ENCODE measurements at places on chromosomes 13 and 19.

DNA sequence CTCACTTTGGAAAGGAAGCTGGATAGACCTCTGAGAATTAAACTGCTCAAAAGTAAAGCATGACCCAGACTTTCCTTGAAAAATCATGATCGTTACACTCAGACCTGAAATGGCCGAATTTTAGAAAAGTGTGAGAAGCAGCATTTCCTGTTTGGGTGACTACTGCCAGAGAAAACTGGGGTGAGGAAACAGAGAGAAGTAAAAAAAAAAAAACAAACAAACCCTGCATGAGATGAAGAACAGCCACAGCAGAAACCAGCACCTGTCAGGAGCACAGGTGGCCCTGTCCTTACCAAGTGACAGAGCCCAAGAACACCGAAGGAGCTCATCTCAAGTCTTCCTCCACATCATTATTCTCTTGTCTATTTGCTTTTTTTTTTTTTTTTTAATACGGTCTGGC, 12.0 kb upstream of the ADPRHL1 start:
- no peak for DNase-seq

GRCh38 chr13:107681600-107681999, 533.7 kb downstream of the LIG4 start:
- no peak for DNase-seq

DNA sequence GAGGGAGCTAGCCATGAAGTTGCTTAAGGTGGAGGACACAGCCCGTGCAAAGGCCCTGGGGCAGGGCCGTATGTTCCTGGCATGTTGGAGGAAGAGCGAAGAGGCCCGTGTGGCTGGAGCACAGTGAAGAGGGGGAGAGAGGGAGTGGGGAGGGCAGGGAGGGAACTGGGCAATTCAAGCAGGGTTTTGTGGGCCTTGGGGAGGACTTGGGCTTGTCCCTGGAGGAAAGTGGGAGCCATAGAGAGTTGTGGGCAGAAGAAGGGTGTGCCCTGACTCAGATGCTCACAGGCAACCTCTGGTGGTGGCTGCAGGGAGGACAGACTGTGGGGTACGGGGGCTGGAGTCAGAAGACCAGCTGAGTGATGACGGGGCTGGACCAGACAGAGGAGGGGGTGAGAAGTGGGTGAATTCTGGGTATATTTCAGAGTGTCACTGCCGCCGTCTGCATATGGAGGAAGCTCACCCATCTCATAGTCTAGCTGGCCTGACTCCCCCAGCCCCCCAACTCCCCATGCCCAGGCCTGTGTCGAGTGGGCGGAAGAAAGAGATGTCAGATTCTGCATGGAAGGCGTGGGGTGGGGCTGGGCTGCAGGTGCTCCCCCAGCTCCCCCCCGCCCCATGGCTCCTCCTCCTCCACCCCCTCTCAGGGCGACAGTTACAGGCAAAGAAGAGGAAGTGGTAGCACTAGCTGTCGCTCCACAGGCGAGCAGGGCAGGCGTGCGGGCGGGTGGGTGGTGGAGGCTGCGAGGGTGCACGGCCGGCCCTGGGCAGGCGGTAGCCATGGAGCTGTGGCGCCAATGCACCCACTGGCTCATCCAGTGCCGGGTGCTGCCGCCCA, at the start of gene VAV1:
Gene VAV1, plus strand, starts transcription at position 681 of the 838 bp plus-strand sequence. Its CDS starts 100 bp downstream, at position 781.
- no peak for DNase-seq

- DNase-seq = no peak
These were observed 243.5 kb downstream of the LMO7 start for GRCh38 chr13:75879656-75880055.

- no peak for DNase-seq
These were observed 523.0 kb upstream of the SLITRK1 start for GRCh38 chr13:84405286-84405685.

- DNase-seq = no peak
These were observed 772.5 kb upstream of the SLITRK1 start for GRCh38 chr13:84654654-84655275.

GRCh38 chr13:36870050-36870692, 49.9 kb downstream of the SMAD9 start:
- no peak for DNase-seq

GRCh38 chr13:51420681-51421490, 31.9 kb downstream of the INTS6 start:
- DNase-seq = no peak

DNA sequence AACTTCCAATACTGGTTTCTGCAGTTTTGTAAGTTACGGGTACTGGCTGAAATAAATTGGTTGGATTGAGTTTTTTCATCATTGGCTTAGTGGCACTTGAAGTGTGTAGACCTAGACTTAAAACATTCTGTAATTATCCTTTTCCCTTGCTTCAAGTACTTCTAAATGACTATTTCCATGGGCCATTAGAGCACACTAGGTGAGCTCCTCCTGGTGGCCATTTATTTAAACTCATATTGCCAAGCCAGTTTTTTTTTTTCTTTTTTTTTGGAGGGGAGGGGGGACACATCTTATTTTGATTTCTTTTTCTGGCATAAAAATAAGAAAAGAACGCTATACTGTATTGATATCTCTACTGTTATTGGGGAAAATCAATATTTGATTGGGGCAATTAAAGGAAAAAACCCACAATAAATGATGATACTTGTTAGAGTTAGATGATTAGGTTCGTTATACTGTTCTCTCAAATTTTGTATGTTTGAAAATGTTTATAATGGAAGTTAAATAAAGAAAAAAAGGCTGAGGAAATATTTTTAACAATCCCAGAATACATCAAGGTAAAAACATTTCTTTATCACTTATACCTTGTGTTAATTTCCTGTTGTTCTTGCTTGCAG, 82.9 kb downstream of the PDS5B start:
- DNase-seq = no peak
